NCI-H524 treated with DMSO at 0.1 percent for 48 hours (cell line): ENCODE measurements at places on chromosomes 3 and 15.

DNA sequence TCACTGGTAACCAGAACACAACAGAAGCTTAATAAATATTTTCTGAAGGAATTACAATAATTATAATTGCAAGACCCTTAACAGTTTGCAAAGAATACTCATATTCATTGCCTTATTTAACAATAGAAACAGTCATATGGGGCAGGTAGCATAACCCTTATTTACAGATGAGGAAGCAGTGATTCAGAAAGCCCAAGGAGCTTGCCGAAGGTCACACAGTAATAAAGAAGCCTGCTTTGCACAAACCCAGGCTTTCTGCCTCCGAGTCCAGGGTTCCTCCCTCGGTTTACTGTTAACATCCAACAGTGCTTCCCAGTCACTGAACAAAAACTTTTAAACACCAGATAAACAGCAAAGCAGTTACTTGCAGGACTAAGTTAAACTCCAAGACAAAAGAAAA lies 35.3 kb downstream of the SRGAP3 start:
- no peak for DNase-seq

DNA sequence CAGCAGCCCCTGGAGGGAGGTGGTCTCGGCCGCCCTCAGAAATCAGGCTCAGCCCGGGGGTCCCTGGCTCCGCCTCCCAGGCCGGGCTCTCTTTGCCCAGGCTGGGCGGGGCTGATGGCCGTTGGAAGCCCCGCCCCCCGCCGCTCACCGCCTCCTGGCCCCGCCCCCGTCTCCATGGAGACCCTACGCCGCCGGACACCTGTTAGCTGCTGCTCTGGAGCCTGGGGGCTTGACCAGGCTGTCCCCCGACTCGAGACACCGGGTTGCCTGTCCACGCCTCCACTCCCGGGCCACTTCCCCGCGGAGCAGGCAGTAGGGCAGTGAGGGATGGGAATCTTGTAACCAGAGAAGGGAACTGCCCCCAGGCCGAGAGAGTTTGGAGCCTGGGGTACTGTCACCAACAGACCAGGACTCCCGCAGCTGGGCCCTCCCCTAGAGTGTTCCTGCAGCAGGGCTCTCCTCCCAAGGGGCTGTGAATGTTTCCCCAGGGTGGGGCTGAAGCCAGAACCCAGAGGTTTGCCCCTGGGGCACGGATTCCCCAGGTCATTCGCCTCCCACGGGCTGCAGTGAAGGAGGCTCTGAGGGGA lies 27.8 kb upstream of the RPL32 start:
- DNase-seq, result no peak

GRCh38 chr3:105867712-105868430 lies 941 bp downstream of the CBLB start:
- no peak for DNase-seq

DNA sequence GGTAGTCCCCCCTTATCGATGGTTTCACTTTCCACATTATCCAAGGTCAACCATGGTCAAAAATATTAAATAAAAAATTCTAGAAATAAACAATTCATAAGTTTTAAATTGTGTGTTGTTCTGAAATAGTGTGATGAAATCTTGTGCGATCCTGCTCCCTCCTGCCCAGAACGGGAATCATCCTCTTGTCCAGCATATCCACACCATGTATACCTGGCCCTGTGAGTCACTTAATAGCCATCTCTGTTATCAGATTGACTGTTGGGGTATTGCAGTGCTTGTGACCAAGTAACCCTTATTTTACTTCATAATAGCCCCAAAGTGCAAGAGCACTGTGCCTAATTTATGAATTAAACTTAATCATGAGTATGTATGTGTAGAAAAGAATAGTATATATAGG lies 19.1 kb downstream of the FAM81A start:
- DNase-seq, result no peak

GRCh38 chr3:94896994-94897393 lies 834.1 kb downstream of the NSUN3 start:
- no peak for DNase-seq

DNA sequence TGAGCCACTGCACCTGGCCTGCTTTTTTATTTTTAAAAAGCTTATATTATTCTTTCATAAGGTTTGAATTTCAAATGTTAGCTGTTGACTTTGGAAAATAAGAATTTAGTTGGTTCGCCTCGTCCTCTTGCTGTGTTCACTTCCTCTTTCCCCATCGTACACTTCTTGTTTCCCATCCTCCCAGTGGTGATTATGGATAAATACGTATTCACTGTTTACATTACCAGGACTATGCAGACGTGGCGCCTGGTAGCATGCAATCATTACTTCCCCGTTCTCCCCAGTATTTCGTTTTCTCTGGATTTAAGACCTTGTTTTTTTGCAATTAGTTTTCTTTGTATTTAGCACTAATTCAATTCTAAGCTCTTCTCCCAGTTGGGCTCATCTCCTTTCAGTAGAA lies 70.1 kb downstream of the LMLN start:
- no peak for DNase-seq
